ENCODE measurements at places on chromosomes 5 and 9.

- no peak for DNase-seq
Measured at GRCh38 chr5:151258816-151259215, 5.8 kb downstream of the GM2A start.

DNA sequence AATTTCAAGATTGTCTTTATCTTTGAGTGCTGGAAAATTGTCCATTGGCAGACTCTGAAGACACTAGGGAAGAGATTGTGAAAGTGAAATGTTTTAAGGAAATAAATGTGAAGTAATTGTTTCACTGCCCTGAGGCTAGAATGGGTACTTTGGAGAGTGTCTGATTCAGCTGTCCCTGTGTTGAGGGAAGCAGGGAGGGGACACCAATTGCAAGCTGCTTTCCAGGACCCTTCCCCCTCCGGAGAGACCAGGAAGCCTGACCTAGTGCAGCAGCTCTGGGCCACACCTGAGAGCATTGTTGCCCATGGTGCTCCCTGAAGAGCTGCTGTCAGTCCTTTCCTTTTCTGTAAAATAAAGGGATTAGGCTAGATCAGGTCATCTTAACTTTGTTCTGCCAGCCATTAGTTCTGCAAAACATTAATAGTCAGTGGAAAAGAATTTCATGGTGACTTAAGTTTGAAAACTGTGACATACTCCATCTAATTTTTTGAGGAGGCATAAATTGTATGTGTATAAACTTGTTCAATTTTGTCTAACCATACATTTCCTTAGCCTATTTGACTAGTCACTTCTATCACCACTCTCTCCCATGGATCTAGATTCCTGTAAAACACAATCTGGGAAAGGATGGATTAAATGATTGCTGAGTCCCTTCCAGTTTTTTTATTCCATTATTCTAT lies 18.8 kb downstream of the MAP1B start:
- no peak for DNase-seq

DNA sequence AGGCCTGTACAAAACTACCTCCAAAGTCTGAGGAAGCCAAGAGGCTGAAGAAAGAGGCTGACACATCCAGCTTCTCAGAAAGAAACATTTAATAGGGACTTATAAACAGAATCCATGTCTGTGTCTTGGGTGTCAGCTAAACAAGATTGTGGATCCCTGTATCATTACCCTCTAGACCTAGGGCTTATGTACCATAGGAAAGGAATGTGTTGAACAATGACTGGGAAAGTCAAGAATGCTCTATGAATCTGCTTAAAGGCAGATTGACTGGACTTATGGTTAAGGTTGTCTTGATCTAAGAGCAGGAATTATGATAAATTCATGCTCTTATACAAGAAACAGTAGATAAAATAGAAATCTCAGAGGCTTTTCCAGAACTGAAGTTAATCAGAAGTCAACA lies 335.7 kb upstream of the RPS23 start:
- DNase-seq: no peak

DNA sequence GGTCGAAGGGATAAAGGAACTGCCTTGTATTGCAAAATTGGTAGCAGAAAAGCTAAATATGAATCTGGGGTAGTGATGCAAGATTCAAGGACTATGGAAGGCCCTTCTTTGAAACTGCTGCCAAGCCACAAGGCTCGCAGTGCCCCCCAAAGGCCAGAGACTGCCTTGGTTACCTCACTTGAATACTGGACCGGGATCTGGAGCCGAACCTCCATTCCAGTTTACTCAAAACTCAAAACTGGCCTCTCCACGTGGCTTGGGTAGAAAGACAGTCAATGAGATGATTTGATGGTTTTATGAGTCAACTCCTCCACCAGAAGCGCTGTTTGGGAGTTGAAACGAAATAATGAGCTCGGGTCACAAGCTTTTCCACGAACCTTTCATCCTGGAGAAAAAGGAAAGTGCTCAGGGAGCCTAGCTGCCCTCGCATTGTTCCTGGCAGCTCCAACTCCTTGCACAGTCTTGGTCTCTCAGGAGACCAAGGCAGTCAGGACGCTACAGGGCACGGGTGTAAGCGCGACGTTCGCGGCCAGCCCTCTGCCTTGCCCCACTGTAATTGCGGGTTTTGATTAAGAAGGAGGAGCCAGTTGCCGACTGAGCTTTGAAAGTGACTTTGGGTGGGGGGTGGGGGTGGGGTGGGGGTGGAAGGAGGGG lies 2.8 kb downstream of the ST8SIA4 start:
- no peak for DNase-seq

GRCh38 chr9:14165376-14166035 lies 148.4 kb downstream of the NFIB start:
- no peak for DNase-seq

GRCh38 chr9:124267271-124267807 lies 9.6 kb downstream of the NEK6 start:
- DNase-seq: no peak

- no peak for DNase-seq
Measured at GRCh38 chr5:51599587-51599986, 216.3 kb downstream of the ISL1 start.

DNA sequence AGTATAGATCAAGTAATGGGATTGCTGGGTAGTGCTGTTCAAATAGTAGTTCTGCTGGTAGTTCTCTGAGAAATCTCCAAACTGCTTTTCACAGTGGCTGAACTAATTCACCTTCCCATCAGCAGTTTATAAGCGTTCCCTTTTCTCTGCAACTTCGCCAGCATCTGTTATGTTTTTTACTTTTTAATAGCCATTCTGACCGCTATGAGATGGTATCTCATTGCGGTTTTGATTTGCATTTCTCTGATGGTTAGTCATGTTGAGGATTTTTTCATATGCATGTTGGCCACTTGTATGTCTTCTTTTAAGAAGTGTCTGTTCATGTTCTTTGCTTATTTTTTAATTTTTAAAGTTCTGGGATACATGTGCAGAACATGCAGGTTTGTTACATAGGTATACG lies 279.2 kb upstream of the NREP start:
- DNase-seq: no peak

DNA sequence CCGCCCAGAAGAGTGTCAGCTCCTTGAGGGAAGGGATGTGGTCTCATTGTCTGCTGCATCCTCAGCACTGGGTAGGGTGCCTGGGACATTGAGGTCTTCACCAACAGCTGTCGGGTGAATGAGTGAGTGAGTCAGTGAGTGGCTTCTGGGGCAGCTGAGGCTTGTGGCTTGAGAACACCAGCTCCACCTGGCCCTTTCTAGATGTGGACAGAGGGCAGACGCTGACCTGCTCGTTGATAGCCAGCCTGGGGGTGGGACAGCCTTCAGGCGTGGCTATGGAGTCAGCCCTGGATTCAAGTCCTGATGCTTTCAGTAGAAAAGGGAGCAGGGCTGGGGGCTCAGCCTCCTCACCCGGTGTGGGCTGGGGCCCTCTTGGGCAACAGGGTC lies 215.1 kb downstream of the C9orf50 start:
- DNase-seq: no peak

- DNase-seq: no peak
Measured at GRCh38 chr9:13179257-13179656, 100.2 kb downstream of the MPDZ start.

GRCh38 chr9:114507726-114508125 lies 2.5 kb upstream of the WHRN start:
- DNase-seq: no peak

DNA sequence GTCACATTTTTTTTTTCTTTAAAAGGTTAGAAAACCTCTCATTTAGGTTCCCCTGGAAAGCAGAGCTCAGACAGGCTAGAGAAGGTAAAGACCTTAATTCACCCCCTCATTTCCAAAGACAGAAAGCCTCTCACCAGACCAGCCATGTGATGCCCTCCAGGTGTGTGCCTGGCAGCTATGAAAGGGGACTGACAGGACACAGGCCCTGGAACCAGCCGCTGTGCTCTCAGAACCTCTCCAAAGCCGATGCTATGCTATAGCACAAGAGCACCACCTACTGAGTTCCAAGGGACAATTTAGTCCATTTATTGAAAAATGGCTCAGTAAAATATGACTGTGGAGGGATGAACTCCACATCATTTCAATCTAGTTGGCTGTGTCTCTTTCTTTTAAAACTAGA lies 48.8 kb downstream of the FANCC start:
- no peak for DNase-seq

GRCh38 chr5:9545136-9545991 lies 511 bp downstream of the SEMA5A start:
- no peak for DNase-seq

DNA sequence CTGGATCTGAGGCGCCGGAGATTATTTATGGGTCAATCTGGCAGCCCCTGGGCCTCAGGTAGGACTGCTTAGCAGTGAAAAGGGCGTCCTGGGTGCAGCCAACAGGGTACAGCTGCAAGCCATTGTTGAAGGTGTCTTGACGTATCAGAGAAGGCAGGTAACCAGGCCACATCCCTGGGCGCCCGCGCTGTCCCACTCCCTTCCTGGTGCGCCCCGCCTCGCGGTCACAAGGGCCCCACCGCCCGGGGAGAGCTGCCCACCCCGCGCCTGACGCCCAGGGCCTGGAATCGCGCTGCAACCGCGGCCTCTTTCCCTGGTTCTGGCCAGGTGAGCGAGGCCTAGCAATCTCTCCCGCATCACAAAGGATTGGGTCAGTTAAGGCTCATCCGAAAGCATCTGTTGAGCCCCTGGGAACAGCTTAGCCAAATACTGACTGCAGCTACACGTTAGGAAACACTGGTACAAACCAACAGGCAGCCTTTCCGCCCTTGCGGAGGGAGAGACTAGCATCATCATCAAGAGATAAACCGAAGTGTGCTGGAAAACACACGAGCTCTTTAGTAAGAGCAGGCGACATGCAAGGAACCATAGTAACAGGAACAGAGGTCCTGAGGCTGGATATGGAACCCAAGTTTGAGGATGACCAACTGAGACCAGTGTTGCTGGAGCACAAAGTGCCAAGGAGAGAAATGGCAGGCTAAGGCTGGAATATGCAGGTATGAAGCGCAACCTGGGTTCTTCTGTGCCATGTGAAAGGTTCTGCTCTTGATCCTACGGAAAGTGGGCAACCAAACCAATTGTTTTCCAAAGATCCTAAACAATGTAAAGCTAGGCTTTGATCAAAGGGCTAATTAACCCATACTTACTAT lies 3.6 kb downstream of the RPS23 start:
- DNase-seq: no peak

DNA sequence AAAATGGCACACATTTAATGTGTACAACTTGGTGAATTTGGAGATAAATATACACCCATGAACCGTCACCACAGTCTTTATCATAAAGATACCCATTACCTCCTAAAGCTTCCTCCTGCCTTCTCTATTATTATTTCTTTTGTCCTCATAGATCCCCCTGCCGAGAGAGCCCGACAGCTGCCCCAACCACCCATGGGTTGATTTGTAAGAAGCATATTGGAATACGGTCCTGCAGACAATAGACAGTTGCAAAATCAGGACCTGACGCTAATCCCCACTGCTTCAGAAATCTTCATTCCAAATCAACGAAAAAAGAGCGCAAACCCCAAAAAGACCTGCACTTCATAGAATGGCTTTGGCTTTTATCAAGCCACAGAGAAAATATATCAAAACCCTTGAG lies 697.5 kb downstream of the SEMA5A start:
- no peak for DNase-seq

DNA sequence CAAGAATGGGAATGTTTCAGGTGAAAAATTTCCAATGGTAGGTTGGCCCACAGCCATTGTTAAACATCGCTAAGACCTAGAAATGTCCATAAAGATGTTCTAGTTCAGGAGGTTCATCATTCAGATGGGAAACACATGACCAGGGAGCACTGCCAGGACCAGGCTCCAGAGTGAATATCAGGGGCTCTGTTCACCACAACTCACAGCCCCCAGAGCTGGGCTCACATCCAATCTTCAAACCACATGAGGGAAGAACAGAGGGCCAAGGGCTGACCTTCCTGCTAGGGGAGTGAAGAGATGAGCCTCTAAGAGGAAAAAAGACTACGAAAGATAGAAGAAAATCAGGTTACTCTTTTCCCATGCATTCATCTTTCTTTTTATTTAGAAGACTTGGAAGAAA lies 205.8 kb downstream of the SEMA5A start:
- DNase-seq: no peak

DNA sequence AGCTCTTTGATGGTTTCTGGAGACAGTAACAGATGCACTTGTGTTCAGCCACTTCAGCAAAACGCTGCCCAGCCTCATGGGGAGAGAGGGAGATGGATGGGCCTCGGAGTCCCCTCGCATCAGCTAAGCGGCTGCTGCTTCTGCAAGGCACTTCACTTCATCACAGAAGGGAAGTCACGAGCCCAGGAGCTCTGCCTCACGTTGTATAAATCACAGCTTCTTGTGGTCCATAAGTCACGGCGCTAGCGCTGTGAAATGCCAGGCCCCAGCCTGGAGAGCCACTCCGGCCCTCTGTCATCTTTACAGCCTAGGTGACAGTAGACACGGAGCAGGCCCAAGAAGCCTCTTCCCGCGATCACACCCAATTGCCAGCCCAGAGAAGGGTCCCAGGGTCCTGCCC lies 23.4 kb downstream of the DBH start:
- DNase-seq: no peak

DNA sequence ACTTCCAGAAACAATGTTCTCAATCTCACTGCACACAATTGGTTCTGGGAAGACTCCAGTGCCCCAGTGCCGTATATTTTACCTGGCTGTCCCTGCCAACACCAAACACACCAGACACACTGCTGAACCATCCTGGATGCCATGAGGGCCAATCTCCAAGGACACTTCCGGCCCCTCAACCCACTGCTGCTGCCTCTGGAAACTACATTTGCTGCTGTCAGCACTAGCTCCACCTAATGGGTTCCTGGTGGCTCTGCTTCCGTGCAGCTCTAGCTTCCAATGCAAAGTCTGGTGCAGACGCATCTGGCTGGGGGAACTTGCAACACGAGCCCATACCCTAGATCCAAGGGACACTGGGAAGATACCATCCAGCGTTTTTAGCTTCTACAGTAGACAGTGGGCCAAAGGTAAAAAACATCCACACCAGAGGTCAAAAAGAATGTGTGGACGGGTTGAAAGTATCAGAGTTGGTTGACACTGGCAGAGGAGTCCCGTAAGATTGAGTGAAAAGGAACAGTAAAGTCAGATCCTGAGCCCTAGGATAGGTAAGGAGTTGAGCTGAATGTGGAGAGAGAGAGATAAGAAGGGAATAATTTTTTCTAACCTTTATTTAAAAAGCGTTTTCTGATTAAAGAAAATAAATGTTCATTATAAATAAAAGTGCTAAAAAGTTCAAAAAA lies 99.7 kb upstream of the KIF2A start:
- no peak for DNase-seq

Measured in activated effector memory CD4-positive, alpha-beta T cell treated with Interleukin-2 at 50 U/mL for 16 hours (primary cell).